Cardiac septum (tissue), 1 donor: ENCODE measurements at places on chromosomes 4 and X.

- no peak for DNase-seq
Observed at GRCh38 chrX:129111081-129111798, 412.1 kb downstream of the SMARCA1 start.

DNA sequence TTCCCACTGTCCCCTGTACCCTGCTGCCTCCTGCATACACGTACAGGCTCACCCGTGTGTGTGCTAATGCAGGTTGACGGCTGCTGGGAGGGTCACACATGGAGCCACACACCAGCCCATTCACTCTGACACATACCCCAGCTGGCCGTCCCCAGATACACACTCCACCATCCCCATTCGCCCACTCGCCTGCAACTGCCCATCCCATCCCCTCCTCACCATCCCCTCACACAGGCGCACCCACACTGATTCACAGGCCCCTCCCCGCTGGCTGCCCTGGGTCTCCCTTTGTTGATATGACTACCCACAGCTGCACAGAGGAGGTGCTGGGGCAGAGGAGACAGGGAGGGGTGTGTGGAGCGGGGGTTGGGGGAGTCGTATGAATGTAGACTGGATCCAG, 25.7 kb downstream of the PJA1 start:
- no peak for DNase-seq

GRCh38 chrX:7447801-7448499, 300.0 kb upstream of the PUDP start:
- DNase-seq = no peak

DNA sequence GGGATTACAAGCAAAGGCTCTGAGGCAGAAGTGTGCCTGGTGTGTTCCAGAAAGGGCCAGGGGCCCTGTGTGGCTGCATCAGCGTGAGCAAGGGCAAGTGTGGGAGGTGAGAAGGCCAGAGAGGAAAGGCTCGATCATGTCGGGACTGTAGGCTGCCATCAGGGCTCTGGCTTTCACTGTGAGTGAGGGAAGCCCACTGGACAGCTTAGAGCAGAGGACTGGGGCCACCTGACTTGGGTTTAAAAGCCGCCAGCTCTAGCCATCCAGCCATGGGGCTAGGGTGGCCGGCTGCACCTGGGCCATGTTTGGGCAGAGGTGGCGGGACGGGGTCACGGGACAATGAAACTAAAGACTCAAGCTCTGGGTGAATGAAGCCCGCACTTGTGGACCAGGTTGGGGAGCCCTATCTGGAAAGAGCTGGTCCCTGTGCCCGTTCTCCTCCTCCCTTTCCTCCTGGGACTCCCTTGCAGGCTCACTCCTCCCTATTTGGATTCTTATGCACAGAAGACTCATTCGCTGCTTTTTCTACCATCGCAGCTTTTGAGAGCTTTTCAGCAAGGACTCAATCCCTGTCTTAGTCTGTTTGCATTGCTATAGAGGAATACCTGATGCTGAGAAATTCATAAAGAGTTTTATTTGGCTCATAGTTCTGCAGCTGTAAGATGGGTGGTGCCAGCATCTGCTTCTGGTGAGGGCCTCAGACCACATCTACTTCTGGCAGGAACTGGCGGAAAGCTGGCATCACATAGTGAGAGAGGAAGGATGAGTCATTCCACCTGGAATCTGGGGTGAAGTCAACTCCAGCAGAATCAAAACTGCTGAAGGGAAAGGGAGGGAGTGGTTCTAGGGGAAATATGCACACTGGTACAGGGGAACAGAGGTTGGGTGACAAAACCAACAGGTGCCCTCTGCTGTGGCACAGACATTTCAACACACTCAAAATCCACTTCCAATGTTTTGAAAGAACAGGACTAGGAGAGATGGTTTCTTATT, 15.3 kb downstream of the CTAG1B start:
- peak; percentile 53 for DNase-seq

DNA sequence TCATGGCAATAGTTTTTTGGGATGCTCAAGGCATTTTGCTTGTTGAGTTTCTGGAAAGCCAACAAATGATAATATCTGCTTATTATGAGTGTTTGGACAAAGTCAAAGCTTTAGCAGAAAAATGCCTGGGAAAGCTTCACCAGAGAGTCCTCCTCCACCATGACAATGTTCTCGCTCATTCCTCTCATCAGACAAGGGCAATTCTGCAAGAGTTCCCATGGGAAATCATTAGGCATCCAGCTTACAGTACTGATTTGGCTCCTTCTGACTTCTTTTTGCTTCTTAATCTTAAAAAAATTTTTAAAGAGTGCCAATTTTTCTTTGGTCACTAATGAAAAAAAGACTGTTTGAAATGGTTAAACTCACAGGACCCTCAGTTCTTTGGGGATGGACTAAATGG, 136.3 kb downstream of the UBE2K start:
- DNase-seq = no peak

GRCh38 chrX:55484948-55485347, 4.7 kb downstream of the USP51 start:
- no peak for DNase-seq

- DNase-seq = no peak
Observed at GRCh38 chrX:119105826-119106225, 21.8 kb downstream of the KIAA1210 start.

DNA sequence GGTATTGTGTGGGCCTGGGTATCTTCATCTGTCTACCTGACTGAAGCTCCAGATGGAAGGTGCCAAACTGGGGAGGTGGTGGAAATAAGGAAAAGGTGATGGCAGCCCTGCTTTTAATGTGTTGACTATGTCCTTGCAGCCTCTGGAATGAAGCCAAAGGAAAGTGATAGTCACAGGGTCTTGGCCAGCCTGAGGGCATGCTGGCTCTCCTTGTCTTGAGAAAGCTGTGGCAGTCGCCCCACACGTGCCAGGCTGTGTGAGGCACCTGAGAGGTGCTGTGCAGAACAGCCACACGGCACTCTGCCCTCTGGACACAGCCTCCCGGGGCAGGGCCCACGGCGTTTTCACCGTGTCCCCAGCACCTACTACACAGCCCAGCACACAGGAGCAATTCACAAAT, 77.6 kb downstream of the NAT8L start:
- DNase-seq = no peak

DNA sequence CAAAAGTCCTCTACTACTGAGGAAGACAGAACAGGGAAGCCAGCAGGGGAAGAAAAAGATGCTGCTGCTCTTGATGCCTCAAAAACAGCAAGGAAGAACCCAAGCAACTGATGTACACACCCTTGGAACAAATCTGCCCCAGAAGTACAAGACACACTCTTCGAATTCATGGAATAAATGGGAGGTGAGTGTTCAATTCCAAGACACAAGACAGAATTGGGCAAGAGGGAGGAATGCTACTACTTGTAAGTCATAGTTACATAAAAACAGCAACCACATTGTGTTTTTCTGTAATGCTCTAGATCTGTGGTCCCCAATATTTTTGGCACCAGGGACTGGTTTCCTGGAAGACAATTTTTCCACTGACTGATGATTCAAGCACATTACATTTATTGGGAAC, 58.0 kb upstream of the H2AZ1 start:
- DNase-seq = no peak

GRCh38 chr4:96227515-96227914, 387.6 kb downstream of the PDHA2 start:
- no peak for DNase-seq

DNA sequence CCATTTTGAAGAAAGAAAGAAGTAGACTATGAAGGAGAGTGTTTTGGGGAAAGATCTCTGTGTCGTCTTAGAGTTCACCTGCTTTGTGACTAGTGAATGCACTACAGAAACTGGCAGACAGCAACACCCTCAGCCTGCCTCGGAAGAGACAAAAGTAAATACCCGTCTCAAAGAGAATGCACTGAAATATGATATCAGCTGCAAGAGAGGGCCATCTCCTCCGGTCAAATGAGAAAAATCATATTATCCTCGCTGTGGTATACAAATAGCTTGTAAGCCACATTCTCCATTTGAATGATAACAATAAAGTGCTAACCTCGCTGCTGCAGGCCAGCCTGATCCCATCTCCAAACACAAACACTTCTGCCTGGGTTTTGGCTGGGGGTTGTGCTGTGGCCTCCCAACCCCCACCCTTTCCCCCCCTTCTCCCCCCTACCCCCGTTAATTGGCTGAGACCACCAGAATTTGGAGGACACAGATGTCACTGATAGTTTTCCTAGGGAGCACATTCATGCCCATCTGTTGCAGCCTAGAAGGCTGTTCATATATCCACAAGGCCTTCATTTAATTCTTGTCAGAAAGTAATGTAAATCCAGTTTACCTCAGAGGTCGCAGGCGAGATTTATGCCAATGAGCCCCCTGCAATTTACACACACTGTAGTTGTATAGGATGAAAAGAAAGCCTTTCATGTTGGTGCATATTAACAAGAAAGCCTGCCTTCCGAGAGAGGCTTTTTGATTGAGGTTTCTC, 46.3 kb downstream of the ALPK1 start:
- no peak for DNase-seq

DNA sequence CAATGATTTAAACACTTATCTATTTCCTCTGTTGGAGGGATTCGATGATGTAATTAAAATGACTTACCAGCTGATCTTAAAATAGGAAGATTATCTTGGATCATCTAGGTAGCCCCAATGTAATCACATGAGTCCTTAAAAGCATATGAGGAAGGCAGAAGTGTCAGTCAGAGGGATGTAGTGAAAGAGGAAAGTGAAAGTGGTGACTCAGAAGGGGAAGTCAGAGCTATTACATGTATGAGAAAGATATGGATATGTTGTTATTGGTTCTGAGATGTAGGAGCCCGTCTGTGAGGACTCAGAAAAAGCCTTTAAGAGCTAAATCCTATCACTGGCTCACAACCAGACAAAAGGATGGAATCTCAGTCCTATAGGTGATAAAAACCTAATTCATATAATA, 456.4 kb downstream of the DACH2 start:
- DNase-seq = no peak

GRCh38 chr4:182136201-182136600, 107.0 kb upstream of the TENM3 start:
- DNase-seq = no peak

DNA sequence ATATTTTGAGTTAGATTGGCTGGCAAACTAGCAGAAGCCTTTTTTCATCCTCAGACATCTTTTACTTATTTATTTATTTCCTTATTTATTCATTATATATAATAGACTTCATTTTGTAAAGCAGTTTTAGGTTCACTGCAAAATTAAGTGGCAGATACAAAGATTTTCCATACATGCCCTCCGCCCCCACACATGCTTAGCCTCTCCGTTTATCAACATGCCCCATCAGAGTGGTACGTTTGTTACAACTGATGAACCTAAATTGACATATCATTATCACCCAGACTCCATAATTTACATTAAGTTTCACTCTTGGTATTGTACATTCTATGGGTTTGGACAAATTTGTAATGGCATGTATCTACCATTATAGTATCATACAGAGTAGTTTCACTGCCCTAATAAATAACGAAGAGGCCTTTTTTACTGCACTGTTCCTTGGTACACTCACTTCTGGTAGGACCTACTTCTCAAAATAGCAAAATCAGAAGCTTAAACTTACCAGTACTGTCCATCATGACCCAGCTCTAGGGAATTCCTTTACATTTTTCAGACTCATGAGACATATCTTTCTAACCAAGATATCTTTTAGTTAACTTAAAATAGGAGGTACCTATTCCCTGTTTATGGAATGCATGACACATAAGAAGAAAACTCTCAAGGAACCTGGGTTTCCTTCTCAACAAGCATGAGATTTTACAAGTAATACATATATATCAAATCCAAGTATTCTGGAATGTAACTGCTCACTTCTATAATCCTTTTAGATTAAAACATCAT, 4.8 kb upstream of the TMPRSS11B start:
- no peak for DNase-seq
